ENCODE measurements at places on chromosomes 5 and 9.

- no peak for DNase-seq
Observed at GRCh38 chr9:95841377-95841776, 34.1 kb upstream of the ERCC6L2 start.

DNA sequence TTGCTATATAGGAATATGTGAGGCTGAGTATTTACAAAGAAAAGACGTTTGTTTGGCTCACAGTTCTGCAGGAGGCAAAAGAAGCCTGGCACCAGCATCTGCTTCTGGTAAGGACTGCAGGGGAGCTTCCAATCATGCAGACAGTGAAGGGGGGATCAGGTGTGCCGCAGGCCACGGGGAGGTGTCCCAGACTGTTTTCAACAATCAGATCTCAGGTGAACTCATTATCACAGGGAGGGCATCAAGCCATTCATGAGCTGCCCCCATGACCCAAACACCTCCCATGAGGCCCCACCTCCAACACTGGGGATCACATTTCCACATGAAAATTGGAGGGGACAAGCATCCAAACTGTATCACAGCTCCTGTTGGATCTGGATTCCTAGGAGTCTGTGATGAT is 30.4 kb upstream of the TRIM14 start:
- DNase-seq, result no peak

GRCh38 chr9:130658893-130659698 is 5.3 kb upstream of the PRDM12 start:
- no peak for DNase-seq

GRCh38 chr9:133640580-133641395 is 4.6 kb downstream of the DBH start:
- no peak for DNase-seq

- DNase-seq, result no peak
Observed at GRCh38 chr5:106757672-106758071, 913.1 kb downstream of the EFNA5 start.

DNA sequence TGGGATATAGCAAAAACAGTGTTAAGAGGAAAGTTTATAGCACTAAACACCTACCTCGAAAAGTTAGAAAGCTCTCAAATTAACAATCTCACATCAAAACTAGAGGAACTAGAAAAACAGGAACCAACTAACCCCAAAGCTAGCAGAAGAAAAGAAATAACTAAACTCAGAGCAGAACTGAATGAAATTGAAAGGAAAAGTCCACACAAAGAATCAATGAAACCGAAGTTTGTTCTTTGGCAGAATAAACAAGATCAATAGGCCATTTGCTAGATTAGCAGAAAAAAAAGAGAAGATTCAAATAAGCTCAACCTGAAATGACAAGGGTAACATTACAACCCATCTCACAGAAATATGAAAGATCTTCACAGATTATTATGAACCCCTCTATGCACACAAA is 234.8 kb upstream of the ISL1 start:
- DNase-seq, result no peak

- DNase-seq, result no peak
Observed at GRCh38 chr9:109910671-109911518, 130.9 kb downstream of the PALM2AKAP2 start.

DNA sequence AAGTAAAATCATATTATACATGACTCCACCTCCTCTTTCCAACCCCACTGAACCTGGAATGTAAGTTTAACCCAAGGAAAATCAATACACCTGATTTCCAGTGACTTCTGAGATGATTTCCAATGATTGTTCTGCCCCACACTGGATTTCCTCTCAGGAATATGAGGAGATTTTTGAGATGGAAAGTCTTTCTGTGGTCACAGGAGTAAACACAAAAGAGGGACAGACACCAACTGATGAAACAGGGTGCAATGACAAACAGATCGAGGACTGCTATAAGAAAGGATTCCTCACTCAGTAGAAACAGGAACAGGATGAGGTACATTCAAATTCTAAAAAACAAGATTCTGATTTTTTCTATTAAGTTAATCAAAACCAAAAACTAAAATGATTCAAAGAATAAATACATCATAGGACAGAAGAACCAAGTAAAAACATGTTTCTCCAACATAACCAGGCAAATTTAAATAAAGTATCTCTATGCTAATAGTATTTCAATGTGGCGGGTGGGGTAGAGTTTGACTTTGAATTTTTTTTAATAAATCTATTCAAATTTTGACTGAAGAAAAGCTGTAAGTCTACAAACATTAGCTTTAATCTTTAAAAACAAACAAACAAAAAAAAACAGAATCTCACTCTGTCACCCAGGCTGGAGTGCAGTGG is 42.1 kb downstream of the DTWD2 start:
- DNase-seq, result no peak

GRCh38 chr9:27599102-27599869 is 26.0 kb upstream of the C9orf72 start:
- DNase-seq, result no peak

DNA sequence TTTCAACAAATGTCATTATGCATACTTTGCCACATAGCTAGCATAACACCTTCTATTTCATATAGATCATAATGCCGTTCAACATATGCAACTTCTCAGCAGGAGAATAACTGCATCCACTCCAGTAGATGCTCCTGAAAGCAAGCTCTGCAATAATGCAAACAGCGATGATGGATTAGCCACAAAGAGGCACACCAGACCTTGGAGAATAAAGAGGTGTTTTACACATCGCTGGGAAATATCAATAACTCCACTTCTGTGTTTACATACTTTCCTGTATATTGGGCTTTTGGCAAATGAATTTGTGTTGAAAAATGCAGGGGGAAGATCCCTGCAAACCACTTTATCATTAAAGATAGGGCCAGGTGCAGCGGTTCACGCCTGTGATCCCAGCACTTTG is 271.5 kb upstream of the PANK3 start:
- no peak for DNase-seq

- DNase-seq, result no peak
Observed at GRCh38 chr5:154077696-154078095, 38.9 kb downstream of the MFAP3 start.

GRCh38 chr9:119156354-119156753 is 212.9 kb downstream of the BRINP1 start:
- DNase-seq, result no peak

DNA sequence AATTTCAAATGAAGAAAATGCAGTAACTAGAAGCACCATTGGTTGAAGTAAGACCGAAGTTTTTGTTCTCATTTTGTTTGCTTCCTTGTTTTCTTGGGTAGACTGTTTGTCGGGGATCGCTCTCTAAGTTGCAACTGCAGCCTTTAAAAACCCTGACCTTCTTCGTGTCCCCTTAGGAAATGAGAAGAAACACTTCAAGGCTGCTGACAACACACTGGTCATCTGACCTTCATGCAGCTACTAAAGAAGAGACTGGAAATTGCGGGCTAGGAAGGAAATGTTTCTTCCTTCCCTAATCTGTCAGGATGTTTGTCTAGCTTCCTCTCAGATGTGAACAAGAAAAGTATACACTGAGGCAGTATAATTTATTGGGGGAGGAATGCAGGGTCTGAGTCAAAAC is 50.7 kb upstream of the CHSY3 start:
- no peak for DNase-seq

- peak; percentile 96 for DNase-seq
Observed at GRCh38 chr9:114155263-114155994, at the start of gene COL27A1. Gene COL27A1, plus strand, starts transcription at chr9:114155537. Its CDS starts 414 bp downstream, at chr9:114155951.

DNA sequence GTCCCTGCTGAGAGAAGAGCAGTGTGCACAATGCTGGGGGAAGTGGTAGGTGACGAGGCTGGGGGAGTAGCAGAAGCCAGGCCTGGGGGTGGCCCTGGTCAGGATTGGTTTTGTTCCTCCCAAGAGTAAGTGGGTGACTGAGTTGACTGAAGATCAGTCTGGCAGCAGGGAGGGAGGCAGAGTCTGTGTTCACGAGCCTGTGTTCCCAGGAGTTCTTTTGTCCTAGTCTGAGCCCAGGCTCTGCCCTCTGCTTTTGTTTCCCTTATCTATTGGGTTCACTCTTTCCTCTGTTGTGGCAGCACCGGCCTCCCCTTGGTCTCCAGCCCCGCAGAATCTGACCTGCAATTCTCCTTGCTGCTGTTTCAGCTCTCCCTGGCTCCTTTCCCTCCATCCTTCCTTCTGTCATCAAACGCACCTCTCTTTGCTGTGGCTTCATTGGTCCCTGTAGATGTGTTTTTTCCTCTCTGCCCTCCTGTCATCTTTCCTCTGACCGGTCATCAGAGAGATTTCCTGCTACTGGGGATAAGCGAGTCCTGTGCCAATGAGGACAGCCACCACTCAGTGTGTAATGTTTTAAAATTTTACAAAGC is 607.4 kb downstream of the KIF4B start:
- DNase-seq, result no peak

GRCh38 chr5:154505567-154505966 is 27.5 kb upstream of the HAND1 start:
- DNase-seq, result no peak

DNA sequence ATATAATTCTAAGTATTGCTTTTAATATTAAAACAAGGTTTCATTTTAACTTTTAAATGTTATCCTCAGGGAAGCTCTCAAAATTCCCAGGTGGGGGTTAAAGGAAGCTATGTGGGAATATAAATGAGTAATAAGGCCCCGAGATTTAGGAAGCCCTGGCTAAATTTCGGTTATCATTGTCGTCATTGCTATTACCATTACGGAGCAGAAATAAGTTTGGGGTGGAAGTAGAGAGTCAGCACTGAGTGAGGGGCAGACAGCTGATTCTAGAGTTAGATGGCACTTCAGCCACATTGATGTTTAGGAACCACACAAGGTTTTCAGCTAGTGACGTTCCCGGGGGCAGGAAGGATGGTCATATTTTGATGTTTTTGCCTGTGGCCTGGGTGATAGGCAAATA is 74.9 kb downstream of the NREP start:
- DNase-seq, result no peak

- no peak for DNase-seq
Observed at GRCh38 chr9:113659740-113660139, 196.2 kb downstream of the RGS3 start.

- DNase-seq, result no peak
Observed at GRCh38 chr5:141992349-141992963, 20.4 kb downstream of the GNPDA1 start.

- no peak for DNase-seq
Observed at GRCh38 chr9:70566066-70566465, 151.6 kb upstream of the KLF9 start.

DNA sequence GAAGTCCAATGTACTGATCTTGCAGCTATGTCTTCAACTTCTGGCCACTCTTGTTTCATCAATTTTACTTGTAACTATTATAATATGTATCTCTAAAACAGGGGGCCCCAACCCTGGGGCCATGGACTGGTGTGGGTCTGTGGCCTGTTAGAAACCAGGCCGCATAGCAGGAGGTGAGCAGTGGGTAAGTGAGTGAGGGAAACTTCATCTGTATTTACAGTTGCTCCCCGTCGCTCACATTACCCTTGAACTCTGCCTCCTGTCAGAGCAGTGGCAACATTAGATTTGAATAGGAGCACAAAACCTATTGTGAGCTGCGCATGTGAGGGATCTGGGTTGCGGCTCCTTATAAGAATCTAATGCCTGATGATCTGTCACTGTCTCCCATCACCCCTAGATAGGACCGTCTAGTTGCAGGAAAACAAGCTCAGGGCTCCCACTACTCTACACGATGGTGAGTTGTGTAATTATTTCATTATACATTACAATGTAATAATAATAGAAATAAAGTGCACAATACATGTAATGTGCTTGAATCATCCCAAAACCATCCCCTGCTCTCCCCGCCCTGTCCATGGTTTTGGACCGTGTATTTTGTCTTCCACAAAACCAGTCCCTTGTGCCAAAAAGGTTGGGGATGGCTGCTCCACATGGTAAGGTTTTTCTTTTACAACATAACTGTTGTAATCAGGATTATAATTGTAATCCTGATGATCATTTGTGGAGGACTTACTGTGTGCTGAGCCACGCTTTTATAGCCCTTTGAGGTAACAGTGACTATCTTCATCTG is 26.9 kb upstream of the SH3PXD2B start:
- DNase-seq, result no peak

GRCh38 chr5:61820836-61821235 is 485.2 kb upstream of the KIF2A start:
- no peak for DNase-seq

GRCh38 chr5:1699394-1699793 is 100.2 kb downstream of the MRPL36 start:
- DNase-seq, result no peak

DNA sequence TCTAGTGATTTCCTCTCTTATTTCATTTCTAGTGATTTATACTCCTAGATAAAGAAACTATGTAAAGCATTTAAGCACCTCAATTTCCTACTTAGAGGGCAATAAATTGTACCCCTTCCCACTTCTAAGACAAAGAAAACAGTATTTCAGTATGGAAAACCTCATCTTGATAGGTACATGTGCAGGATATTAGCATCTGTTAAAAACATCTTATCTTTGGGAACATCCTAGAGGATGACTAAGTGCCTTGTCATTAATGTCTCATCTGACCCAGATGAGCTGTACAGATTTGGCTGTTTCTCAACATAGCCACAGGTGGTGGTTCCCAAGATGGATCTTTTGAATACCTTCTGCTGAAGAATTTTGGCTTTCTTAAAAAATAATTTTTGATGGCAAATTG is 5.7 kb downstream of the MEGF10 start:
- DNase-seq, result no peak

- DNase-seq, result no peak
Observed at GRCh38 chr9:130943777-130944176, 4.7 kb upstream of the FIBCD1 start.

DNA sequence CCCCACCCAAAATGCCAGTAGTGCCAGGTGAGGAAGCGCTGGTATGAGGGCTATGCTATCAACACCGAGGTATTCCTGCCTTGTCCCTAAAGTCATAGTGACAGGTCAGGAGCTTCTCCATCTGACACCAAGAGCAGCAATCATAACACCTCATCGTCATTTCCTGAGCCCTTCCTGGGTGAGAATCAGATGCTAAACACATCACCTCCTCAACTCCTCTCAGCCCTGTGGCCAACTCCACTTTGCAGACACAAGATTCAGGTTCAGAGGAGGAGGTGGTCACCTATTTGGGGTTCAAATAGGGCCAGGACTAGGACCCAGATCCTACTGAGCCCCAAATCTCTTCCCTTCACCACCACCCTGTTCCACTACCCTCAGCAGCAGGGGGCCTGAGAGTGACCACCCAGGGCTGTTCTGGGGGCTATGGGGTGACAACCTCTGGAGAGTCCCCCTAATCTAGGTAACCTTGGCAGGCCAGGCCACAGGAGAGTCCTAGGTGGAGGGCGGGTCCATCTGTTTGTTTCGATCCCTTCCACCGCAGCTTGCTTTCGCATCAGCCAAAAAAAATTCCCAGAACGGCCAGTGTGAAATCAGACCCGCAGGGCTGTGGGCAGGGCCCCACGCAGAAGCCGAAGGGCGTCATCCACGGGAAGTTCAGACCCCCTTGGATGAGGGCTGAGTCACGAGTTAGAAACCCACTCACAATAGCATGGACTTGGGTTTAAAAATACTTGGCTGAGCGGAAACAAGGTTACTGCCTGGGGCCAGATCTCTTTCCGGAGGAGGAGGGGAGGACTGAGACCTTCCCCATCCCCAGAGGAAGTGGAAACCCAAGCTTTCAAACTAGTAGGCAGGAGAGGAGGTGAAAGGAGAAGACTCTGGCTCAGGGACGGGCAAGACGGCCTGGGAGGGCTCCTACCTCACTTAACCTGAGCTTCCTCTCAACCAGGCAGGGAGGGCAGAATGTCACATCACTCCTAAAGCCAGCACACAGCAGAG is 8.7 kb downstream of the STK10 start:
- DNase-seq, result no peak

GRCh38 chr9:92328225-92328624 is 2.5 kb downstream of the CENPP start:
- DNase-seq, result no peak
